ENCODE measurements at places on chromosomes 2 and 18.

DNA sequence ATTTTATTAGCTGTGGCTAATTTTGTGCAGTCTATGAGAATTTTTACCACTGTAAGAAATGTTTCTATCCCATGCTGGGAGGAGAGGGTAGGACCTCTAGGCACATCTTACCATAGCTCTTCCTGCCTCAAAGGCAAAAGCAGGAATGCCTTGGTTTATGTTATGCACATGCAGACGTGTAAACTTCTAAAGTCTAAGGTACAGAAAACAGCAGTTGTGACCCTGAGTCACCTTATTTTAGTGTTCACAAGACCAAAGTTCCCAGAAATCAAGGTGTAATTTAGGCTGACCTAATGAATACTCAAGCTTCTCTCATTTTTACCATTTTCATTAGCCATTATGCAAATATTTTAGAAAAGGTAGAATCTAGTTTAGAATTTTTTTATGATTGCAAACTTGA is 15.4 kb upstream of the WIPF1 start:
- no peak for DNase-seq

GRCh38 chr2:219987830-219988229 is 360.4 kb downstream of the SLC4A3 start:
- no peak for DNase-seq

DNA sequence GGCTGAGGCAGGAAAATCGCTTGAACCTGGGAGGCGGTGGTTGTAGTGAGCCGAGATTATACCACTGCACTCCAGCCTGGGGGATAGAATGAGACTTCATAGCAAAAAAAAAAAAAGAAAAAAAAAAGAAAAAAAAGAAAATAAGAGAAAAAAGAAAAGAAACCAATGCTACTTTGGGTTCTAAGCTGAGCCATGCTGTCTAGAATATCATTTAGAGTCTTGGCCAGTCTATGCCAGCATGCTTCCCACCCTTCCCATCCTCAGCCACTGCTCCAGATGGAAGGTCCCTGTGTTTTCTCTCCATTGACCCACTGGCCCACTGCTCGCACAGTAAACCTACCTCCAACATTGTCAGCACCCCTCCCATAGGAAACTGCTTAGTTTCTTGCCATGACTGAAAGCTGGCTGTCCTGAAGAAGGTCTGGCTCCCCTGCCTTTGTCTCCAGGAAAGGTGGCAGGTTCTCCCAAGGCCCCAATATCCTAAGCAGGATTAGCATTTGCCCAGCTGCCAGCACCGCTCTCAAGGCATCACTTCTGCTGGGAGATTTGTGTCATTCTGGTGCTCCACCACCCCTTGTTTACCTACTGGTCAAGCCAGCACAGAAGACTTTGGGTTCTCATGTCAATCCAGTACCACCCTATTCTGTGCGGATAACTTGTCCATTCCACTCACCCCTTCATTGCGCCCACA is 47.3 kb upstream of the PAPOLG start:
- DNase-seq = no peak

DNA sequence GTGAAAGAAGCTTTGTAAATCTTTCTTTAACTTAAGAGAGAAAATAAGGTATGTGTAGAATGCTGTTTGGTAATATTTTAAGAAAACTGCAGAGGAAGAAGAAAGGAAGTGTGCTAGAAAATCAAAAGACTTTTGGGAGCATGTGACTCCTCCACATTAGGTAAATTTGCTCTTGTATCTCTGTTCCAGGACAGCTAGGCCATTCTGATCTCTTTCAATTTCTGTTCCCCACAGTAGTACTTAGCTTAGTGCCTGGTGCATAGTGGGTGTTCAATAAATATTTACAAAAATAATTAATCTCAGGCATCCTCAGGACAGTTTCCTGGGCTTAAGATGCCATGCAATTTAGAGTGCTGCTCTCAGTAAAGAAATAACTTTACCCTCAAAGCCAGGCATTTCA is 105.0 kb downstream of the GPD2 start:
- no peak for DNase-seq

DNA sequence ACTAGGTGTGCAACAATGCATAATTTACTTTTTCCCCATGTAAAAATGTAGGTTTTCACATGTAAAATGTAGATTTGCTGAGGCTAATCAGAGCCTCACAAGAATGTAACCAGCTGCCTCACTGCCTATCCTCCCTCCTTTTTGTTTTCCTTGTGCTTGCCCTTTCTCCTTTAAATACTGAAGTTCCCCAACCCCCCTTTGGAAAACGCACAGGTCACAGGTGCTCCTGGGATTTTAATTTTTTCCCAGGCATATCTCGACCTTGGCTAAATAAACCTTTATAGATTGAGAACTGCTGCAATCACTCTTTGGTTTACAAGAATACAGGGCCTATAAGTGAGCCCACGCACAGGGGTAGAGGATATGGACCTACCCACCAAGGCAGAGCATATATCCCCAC is 77.2 kb upstream of the TTN start:
- DNase-seq = no peak

Data from activated T-cell treated with anti-CD3 and anti-CD28 coated beads, Interleukin-2, amount 50 U/mL, for 24 hours (primary cell).